Heart right ventricle (tissue), 16 donors: ENCODE measurements at places on chromosomes 5 and 9. TPM values are rescaled to one million over a fixed set of nuclear protein-coding genes. Genes with fewer than 3 reads are reported as not detected.

CDC14B gene
- 17.0 TPM for total RNA-seq

DNA sequence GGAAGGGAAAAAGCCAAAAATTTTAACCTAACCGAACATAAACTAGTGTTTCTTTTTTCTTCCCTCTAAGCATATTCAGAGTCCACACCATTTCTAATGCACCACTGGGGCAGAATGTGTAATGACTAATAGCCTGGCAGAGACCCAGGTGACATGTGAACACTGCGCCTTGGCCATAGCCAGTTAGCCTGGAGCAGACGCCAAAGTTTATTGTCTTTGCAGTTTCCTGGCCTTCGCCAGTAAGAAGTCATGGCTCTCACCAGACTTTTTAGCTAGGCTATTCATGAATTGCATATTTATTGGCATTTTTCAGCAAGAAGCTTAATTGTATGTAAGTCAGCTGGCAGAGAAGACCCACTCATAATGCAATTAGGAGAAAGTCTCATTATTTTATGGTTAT lies 182.8 kb upstream of the SLC27A6 start:
- peak; percentile 87 for DNase-seq

- DNase-seq, result no peak
Measured at GRCh38 chr5:112630246-112631009, 107.3 kb upstream of the APC start.

GRCh38 chr9:137277329-137278041 lies at the start of gene TOR4A:
Gene TOR4A (plus strand): TSS chr9:137277726. CDS start chr9:137278690, 964 bp downstream.
- DNase-seq, result peak; percentile 90

GRCh38 chr5:132067941-132068808 lies 5.4 kb upstream of the CSF2 start:
- no peak for DNase-seq

- DNase-seq, result no peak
Measured at GRCh38 chr5:109196087-109196822, 213.5 kb downstream of the PJA2 start.

DNA sequence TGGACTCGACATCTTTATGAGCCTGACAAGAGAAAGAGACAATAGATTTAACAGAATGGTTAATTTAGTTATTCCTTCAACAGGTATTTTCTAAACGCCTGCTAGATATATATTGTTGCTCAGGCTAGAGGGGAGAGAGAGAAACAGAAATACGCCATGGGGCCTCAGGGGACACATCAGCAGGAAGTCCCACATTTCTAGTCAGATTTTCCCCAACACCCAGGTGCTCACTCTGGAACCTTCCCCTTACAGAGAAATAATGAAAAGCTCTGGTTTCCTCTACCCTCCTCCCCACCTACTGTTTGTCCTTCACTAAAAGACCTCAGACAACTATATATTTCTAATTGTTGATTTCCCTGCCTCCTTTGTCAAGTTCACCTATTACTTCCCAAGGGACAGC lies 130.3 kb upstream of the TBC1D2 start:
- no peak for DNase-seq

- DNase-seq, result no peak
Measured at GRCh38 chr5:61253547-61253946, 78.5 kb upstream of the ZSWIM6 start.

DNA sequence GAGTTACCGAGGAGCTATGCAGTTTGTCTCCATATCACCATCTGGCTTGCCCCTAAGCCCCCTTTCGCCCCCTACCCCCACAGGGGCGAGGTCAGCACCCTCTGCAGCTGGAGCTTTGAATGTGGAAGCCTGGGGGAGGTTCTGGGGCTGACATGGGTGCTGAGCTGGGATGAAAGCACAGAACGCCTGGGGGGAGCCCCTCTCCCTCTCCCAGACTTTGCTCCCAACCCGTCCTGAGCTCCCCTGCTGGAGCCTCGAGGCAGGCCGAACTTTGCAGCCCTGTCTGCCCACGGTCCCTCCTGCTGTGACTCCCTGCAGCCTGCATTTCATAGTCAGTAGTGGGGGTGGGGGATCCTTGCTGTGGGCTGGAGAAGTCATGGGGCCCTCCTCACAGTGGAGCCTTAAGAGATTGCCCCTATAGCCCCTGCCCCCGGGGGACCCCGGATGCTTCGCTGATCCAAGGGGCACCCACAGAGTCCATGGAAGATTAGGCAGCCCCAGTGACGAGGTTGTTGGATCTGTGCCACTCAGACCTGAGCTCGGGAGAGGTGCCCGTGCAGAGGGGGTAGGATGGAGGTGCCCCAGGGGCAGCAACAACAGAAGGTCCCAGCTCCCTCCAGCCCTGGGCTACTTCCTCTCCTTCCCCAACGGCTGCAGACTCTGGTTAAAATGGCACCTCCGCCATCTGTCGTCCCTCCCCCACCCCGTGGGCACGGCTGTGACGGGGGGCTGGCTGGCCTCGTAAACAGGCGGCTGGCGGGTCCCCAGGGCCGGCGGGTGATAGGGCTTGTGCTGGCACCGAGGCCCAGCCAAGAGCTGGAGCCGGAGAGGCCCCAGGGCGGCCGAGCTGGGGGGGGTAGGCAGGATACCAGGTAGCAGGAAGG lies 162.0 kb downstream of the C9orf50 start:
- DNase-seq, result peak; percentile 71
